NCI-H524 treated with DMSO at 0.1 percent for 48 hours (cell line): ENCODE measurements at places on chromosomes 5 and 9.

DNA sequence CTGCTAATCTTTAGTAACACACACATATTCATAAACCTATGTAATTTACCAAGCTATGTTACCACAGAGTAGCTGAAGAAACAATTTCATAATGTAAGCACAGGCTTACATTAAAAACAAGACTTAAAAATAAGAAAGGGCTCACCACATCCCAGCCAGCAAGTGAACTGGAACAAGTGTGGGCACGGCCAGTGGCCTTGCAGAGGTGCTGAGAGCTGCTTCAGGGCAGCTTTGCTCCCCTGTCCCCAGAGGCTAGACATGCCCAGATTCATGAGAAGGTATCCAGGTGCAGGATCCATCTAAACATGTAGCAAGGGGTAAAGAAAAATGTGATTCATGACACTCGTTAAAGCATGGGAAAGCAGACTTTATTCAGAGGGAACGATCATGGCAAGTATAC lies 62.0 kb upstream of the CKS2 start:
- DNase-seq, result no peak

DNA sequence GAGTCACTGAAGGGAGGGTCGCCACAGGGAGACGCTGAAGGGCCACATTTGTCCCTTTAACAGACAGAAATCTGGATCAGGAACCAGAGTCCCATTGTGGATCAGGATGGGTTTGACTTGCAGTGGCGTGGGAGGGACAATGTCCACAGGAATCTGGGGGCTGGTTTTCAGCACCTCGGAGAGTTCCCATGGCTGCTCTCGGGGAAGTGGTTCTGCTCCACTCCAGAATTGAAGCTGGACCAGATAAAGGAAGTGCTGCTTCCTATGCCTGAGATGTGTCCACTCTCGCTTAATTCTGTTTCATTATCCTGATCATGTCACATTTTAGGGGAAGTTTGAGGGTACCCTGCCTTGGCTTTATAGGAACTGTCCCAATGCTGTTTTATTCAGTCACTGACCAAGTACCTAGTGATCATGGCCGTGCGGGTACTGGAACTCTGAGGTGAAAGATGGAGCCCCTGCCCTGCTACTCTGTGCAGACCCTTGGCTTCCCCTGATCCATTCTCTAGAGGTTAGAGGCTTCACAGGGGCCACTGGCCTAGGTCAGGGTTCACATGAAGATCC lies 28.7 kb downstream of the ENHO start:
- DNase-seq, result no peak

DNA sequence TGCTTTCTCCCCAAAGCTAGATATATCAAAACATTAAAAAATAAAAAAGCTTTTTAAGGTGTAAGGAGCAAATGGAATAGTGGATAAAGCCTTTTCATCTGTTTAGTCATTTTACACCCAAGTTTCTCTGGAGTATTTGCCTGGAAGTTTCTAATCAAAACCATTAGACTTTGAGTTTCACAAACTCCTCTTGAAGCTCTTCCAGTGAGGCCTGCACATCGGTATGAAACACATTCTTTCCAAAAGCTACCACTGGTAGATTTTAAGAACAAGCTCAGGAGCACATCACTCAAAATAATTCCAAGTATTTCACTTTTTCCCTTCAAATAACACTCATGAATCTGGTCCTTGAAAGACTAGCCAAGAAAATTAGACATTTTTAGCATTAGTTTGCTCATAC lies 5.7 kb downstream of the TRIM52 start:
- DNase-seq, result no peak

- DNase-seq, result peak; percentile 100
Observed at GRCh38 chr5:36156121-36156601, 4.2 kb downstream of the SKP2 start.

GRCh38 chr9:134327671-134328231 lies 1.5 kb downstream of the RXRA start:
- no peak for DNase-seq

GRCh38 chr5:148574167-148574566 lies 80.2 kb downstream of the HTR4 start:
- DNase-seq, result no peak

- DNase-seq, result no peak
Observed at GRCh38 chr5:90944116-90944515, 385.5 kb downstream of the ADGRV1 start.

- DNase-seq, result no peak
Observed at GRCh38 chr5:9617739-9618504, 12.2 kb downstream of the TAS2R1 start.

DNA sequence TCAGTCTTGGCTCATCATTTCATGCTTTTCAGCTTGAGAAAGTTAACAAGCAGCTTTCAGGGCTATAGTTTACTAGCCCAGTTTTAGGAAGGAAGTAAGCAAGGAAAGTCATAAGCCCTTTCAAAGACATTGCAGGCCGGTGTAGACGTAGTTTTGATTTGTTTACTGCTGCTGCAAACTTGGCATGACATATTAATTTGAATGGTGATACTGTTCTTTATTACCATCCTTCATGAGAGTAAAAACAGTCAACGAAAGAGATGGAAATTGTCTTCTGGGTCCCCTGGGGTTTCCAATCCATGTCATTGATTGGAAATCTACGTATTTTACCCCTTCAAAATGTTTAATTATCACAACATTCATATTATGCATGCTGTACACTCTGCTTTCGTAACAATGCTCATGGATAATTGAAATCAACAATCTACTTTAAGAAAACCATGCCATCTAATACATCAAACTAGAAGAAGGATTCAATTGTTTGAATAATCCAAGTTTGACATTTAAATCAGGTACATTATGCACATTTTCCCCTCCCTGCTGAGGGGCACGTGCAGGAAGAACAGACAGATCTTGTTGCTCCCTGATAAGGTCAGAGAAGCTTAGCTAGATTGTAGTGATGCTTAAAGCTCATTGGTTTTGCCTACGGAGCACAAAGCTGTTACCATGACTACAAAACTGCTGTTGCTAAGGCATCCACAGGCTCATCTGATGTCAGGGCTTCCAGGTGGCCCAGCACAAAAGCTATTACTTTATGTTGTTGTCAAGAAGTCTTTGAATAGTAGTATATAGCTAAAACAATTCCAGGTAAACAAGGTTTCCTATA lies 139.9 kb upstream of the PRLR start:
- DNase-seq, result peak; percentile 69

GRCh38 chr9:80369641-80370040 lies 797.9 kb downstream of the TLE4 start:
- no peak for DNase-seq

GRCh38 chr9:504921-505740 lies 290.5 kb downstream of the DOCK8 start:
- DNase-seq, result no peak

DNA sequence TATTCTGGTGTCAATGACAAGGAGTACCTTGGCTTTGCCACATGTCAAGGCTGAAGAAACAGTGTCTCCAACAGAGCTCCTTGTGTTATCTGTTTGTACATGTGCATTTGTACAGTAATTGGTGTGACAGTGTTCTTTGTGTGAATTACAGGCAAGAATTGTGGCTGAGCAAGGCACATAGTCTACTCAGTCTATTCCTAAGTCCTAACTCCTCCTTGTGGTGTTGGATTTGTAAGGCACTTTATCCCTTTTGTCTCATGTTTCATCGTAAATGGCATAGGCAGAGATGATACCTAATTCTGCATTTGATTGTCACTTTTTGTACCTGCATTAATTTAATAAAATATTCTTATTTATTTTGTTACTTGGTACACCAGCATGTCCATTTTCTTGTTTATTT lies 19.8 kb downstream of the CD274 start:
- DNase-seq, result no peak

DNA sequence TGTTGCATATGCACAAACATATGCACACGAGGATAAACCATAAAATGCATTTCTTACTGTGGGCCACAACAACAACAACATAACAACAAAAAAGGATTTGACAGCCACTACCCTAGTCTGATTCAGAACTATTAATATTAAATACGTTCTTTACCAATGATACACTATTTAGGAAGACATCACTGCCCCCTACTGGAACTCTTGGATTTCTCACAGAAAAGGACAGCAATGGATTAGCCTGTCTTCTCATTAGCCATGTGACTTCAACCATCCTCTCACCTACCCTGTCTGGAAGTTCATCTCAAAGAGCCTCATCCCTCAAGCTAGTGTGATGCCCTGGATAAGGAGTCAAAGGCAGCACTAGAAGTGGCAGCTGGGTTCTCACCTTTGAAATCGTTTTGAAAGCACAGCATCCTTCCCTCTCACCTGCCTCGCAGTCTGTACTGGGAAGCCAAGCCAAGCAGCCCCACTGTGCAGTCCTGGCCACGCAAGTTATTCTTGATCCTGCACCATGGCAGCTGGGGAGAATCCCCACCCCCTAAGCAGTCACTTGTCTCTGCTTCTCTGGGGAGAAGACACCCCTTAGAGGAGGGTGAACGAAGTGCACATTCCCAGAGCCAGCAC lies 64.6 kb downstream of the SH3TC2 start:
- peak; percentile 11 for DNase-seq

DNA sequence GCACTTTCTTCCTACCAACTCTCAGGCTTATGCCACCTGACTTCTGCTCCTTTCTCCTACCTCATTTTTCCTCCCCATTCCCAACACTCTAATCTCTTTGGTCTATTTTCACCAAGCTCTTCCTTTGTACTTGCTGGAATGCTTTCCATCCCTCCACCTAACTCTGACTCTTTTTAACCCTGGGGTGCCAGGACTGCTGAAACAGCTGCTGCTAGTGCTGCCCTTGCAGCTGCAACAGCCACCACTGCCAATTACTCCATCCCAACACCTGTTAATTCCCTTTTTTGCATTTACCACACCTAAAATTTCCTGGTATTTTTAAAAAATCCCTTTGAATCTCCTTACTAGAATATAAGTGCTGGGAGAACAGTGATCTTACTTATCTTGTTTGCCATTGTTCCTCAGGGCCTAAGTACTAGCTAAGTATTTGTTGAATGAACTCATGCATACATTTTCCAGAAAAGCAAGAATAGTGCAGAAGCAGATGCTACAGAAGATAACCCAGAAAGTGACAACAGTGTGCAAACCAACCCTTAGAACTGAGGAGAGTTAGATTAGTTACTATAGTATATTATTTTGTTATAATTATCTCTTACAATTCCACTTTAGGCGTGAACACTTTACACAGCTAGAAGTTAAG lies 11.5 kb downstream of the NADK2 start:
- DNase-seq, result no peak

DNA sequence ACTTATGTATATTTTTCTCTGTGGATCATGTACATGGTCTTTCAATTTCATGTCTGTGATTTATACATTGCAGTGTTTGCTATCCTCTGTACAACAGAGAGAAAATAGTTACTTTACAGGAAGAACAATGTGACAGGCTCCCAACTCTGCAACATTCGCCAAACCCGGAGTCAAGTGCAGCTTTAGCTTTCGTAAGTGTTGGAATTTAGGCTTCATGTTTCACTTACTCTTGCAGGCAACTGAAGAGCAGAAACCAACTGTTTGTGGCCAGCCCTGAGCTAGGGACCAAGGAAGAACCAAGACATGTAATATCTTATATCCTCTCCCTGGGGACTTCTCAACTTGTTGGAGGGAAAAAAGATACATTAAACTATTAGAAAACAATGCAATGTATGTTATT lies 147.9 kb downstream of the C5orf15 start:
- peak; percentile 36 for DNase-seq

DNA sequence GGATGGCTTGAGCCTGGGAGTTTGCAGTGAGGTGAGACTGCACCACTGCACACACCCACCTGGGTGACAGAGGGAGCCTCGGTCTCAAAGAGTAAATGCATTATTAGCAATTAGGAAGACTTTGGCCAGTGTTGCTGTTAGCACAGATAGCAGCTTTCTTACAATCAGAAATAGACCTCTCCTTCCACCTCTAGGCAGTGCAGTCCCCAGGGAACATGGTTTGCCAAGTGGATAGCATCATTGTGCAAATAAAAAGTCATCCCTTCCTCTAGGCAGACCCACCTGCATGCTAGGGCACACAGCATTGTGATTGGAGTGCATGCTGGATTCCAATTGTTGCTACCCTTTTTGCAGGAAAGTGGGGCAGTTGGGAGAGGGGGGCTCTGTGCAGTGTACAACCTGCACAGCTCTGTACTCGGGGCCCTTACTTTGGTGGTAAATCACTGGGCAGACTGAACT lies 77.9 kb upstream of the KLF9 start:
- no peak for DNase-seq

DNA sequence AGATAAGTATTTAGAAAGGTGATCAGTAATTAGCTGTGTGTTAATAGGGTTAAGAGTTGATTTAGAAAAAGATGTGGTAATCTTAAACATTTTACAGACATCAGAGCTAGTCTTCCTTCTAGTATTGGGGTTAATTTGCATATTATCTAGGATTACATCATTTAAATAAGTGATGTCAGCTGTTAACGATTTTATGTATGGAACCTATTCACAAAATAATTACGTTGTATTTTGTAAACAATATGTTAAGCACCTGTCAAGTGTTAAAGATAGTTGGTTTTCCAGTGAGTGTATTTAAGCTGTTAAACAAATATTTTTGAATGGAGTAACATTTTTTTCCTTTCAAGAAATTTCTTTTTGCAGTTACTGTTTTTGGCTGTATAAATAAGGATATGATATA lies 2.2 kb downstream of the DCP2 start:
- no peak for DNase-seq

GRCh38 chr5:56729488-56729887 lies 85.9 kb upstream of the MAP3K1 start:
- no peak for DNase-seq
